ENCODE measurements at places on chromosomes 7 and 10.

- no peak for DNase-seq
Measured at GRCh38 chr10:6987536-6987945, 407.5 kb upstream of the PRKCQ start.

DNA sequence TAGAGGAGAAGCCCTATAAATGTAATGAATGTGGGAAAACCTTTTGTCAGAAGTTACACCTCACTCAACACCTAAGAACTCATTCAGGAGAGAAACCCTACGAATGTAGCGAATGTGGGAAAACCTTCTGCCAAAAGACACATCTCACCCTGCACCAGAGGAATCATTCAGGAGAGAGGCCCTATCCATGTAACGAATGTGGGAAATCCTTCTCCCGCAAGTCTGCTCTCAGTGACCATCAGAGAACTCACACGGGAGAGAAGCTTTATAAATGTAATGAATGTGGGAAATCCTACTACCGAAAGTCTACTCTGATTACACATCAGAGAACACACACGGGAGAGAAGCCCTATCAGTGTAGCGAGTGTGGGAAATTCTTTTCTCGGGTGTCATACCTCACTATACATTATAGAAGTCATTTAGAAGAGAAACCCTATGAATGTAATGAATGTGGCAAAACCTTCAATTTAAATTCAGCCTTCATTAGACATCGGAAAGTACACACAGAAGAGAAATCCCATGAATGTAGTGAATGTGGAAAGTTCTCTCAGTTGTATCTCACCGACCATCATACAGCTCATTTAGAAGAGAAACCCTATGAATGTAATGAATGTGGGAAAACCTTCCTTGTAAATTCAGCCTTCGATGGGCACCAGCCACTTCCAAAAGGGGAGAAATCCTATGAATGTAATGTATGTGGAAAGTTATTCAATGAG is 18.9 kb downstream of the RBAK start:
- no peak for DNase-seq

GRCh38 chr7:39504963-39505362 is 61.2 kb upstream of the YAE1 start:
- DNase-seq = no peak

- no peak for DNase-seq
Measured at GRCh38 chr7:24442170-24442777, 131.0 kb upstream of the PALS2 start.

GRCh38 chr7:102897211-102897631 is 15.6 kb upstream of the LRRC17 start:
- no peak for DNase-seq

GRCh38 chr7:106643216-106644000 is 17.6 kb downstream of the CCDC71L start:
- DNase-seq = no peak

DNA sequence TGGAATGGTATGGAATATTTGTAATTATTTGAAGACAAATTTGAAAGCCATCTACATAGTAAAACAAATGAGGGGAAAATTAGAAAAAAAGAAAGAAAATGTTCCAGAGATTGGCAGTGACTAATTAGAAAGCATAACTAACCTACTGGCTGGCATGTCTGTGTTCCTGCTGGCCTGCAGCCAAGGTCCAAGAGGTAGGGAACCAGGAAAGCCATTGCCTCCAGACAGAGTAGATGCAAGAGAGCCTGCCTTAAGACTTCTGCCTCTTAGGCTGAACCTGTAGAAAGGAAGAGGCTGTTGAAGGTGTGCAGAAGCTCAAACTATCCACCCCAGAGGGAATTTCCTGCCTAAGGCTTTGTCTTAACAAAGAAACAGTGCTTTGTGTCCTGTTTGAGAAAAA is 982.0 kb downstream of the SORCS1 start:
- DNase-seq = no peak

GRCh38 chr10:114206902-114207301 is 27.7 kb downstream of the TDRD1 start:
- no peak for DNase-seq

DNA sequence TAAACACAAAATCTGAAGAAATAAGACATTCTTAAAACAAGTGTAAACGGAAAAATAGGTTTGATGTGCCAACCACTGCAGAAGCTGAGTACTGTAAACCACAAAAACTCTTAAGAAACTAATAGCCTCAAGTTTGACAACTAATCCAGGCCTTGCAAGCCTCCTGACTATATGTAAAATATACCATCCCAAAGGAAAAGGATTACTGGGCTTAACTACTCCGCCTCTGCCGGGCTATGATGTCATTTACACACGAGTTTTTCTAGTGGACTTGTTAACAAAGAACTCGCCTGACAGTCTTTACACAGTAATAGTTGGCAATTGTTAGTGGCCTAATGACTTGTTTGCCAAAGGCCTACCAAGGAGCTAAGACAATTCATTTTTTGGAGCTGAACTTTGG is 2.1 kb downstream of the KIF5B start:
- peak; percentile 1 for DNase-seq

Data from NCI-H748 treated with DMSO at 0.1 percent for 48 hours (cell line).